PC-9 (cell line): ENCODE measurements at places on chromosomes 5 and 9. TPM values are rescaled to one million over a fixed set of nuclear protein-coding genes. Genes with fewer than 3 reads are reported as not detected.

The LRRC70 gene
- 0.98 and 1.1 TPM in 2 replicates for total RNA-seq

The FAM151B gene
- 1.4 and 1.7 TPM in 2 replicates for total RNA-seq

The RETREG1 gene
- 5.6 and 9.7 TPM in 2 replicates for total RNA-seq

The P4HA2 gene
- total RNA-seq: 21.7 and 24.0 TPM in 2 replicates

The MGAT1 gene
- total RNA-seq: 96.6 and 103 TPM in 2 replicates

The LCN2 gene
- 430 and 537 TPM in 2 replicates for total RNA-seq

The MAMDC2 gene
- 1.7 and 2.7 TPM in 2 replicates for total RNA-seq

The ALDH1A1 gene
- total RNA-seq: 2.3 and 3.7 TPM in 2 replicates

The SPATA31D4 gene
- total RNA-seq: not detected in 2 replicates

The SMIM33 gene
- total RNA-seq: not detected in 2 replicates

GRCh38 chr5:57416278-57416994 lies 66.2 kb downstream of the ACTBL2 start:
- no peak for DNase-seq

DNA sequence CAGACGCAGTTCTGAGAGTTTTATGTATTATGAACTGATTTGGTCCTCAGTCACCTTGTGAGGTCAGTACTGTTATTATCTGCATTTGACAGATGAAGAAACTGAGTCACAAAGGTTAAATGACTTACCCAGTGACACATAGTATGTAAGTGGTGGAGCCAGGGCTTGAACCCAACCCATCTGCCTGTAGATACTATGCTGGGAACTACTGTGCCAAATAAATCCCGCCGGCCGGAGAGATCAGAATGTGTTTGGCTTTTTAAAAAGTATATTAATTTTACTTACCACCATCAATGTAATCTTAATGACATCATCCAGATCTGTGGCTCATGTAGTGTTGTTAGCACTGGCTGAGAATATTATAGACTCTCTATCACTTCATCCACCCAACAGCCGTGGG lies 80.8 kb downstream of the ZNF618 start:
- DNase-seq: no peak

DNA sequence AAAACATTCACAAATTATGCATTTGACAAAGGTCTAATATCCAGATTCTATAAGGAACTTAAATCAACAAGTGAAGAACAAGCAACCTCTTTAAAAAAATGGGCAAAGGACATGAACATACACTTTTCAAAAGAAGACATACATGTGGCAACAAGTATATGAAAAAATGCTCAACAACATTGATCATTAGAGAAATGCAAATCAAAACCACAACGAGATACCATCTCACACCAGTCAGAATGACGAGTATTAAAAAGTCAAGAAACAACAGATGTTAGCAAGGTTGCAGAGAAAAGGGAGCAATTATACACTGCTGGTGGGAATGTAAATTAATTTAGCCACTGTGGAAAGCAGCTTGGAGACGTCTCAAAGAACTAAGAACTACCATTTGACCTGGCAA lies 38.9 kb upstream of the TNFSF15 start:
- DNase-seq: no peak

GRCh38 chr5:60703944-60704343 lies 4.0 kb upstream of the DEPDC1B start:
- DNase-seq: no peak

- no peak for DNase-seq
Measured at GRCh38 chr5:149280802-149281201, 9.1 kb downstream of the AFAP1L1 start.

DNA sequence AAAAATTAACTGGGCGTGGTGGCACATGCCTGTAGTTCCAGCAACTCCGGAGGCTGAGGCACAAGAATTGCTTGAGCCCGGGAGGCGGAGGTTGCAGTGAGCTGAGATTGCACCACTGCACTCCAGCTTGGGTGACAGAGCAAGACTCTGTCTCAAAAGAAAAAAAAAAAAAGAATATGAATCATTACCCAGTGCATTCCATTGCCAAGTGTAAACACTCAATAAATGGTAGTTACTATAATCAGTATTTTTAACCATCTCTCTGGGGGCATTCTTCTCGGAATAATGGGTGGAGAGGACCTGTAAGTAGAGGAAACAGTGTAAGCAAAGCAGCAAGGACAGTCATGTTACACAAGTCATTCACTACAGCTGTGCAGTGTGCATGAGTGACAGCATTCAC lies 13.8 kb upstream of the RANBP17 start:
- DNase-seq: peak; percentile 50

DNA sequence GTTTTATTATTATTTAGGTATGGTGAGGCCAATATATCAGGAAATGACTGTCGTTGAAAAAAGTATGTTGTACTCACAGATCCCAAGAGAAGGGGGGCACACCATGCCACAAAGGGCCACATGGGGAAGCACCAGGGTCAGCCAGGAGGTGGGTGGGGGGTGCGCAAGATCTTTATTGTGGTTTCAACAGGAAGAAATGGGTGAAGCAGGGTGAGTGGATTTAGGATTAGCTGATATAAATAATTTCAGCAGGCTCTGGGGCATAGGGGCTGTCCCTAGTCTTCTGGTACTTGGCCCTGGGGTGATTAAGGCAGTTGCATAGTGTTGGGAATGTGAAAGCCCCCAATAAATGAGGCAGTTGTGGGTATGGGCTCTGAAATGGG lies 8.6 kb downstream of the PDCD1LG2 start:
- DNase-seq: no peak

- peak; percentile 90 for DNase-seq
Measured at GRCh38 chr5:172420235-172420939, 33.9 kb downstream of the SH3PXD2B start.

GRCh38 chr9:14238079-14238478 lies 75.9 kb downstream of the NFIB start:
- DNase-seq: peak; percentile 89

- no peak for DNase-seq
Measured at GRCh38 chr9:10274988-10275387, 337.8 kb downstream of the PTPRD start.

- peak; percentile 32 for DNase-seq
Measured at GRCh38 chr9:71647094-71647591, 121.2 kb downstream of the CEMIP2 start.

DNA sequence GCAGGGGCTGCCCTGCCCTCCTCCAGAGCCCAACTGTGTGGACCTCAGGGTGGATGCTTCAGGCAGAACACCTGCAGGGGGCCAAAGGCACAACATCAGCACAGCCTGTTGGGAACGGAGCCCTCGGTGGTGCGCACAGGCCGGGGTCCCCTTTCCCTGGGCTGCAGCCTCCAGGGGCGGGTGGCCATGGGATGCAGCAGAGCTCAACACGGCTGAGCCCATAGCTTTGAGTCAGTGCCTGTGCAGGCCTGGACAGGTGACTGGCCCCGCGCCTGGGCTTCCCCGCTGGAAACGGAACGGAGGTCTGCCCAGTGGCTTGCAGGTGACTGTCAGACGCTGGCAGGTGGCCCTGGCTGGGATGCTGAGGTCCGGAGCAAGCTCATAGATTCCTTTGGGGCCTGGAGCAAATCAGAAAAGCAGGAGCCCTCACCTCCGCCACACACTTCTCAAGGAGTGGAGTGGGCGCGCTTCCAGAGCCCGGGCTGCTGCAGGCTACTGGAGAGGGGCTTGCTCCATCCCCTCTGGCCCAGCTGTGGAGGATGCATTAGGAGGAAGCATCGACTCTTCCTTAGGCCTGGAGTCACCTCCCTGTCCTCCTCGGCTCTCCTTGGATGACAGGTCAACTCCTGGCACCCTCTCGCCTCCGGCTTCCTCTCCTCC lies 69.8 kb upstream of the RNU6ATAC start:
- DNase-seq: no peak

- peak; percentile 56 for DNase-seq
Measured at GRCh38 chr5:174503461-174504265, 220.7 kb upstream of the MSX2 start.

GRCh38 chr5:165627548-165628170 lies 2122.2 kb downstream of the MAT2B start:
- DNase-seq: no peak

DNA sequence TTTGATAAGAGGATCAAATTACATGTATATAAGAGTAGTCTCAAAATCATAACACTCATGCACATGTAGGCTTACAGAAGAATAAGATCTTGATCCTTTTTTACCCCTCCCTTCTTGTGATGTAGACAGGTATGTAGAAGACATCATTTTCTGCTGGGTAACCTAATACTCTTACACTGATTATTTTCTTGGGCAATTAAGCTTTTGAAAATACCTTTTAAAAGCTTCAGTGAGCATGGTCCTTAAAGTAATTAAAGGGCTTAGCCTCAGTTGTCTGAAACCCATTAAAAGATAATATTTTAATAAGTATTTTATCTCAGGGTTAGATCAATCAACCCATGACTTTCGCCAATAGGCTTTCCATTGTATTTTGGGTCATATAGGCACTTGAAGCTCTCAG lies 50.6 kb downstream of the ALDH1A1 start:
- no peak for DNase-seq

- no peak for DNase-seq
Measured at GRCh38 chr9:111041902-111042301, 3.6 kb upstream of the LPAR1 start.

DNA sequence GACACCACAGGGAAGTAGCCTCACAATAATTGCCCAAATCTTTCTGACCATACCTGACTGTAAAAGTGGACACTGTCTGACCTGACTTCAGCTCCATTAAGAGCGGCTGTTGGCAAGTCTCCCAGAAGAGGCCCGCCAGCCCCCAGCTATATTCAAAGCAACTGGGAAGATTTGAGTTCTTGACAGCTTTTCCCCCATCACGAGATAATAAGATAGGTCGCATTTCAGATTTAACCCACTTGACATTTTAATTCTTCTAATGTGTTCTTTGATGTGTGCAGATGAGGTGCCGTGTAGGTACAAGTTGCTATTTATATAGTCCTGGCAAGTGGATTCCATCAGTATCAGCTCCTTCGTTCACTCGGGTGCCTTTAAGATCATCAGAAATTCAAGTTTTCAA lies 345.7 kb downstream of the DRD1 start:
- no peak for DNase-seq

DNA sequence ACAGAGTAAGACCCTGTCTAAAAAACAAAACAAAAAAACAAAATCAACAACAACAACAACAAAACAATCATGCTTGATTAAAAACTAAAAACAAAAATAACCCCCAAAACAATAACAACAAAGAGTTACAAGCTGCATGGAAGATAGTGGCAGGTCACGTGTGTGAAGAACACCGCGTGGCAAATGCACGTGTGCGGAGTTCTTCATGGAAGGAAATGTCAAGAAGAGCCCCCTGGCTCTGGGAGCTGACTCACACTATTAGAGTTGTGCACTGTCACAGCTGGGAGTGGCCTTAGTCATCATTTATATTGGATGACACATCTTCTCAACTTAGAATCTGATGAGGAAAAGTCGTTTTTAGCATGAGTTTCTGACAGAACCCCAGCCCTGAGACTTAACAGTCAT lies 110.5 kb downstream of the JMY start:
- DNase-seq: peak; percentile 11

DNA sequence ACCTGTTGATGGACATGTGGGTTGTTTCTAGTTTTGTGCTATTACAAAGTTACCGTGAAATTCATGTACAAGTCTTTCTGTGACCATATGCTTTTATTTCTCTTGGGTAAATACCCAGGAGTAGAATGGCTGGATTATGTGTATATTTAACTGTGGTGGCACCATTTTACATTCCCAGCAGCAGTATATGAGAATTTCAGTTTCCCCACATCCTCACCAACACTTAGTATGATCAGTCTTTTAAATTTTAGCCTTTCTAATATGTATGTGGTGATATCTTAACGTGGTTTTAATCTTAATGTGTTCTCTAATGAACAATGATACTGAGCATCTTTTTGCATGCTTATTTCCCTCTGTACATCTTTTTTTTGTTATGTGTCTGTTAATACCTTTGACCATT lies 36.6 kb downstream of the GALNT10 start:
- DNase-seq: no peak

DNA sequence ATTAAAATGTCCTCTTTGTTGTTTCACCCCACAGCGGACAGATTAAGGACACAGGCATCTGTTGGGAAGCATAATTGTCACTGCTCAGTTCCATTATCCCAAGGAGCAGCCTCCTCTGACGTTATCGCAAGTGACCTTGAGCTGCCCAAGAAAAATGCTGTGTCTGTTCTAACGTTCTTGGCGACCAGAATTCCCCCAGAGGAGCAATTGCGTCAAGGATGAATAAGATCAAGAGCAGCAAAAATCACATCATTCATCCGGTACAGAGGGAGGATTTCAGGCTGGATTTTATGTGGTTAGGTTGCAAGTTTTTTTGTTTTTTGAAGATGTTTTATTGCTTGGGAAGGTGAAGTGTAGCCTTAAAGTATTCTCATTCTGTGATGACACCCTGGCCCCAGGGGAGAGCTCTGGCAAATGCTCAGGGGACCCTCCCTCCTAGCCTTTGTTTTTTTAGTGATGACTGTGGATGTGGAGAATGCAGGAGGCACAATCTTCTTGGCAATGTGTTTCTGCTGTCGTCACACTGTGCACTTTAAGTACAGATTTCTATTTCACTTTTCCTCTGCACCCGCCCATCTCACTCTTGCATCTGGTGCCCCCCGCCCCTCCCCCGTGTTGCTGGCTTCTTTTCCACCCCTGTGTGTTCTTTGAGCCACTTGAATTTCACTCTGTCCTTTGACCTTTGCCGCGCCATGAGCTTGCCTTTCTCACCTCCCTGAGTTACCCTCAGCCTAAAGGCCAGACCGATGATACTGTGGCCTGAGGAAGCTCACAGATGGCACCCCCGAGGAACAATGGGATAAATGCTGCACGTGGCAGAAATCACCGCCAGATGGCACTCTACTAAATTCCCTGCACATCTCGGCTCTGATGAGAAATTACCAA lies 308.5 kb downstream of the RAB3C start:
- peak; percentile 69 for DNase-seq

GRCh38 chr5:26003966-26004365 lies 1034.4 kb downstream of the CDH9 start:
- DNase-seq: no peak

GRCh38 chr9:112900901-112901300 lies 10.2 kb upstream of the SLC46A2 start:
- DNase-seq: no peak

- DNase-seq: no peak
Measured at GRCh38 chr5:172834415-172835289, 601 bp downstream of the ERGIC1 start.

- peak; percentile 66 for DNase-seq
Measured at GRCh38 chr5:93164690-93165089, 416.3 kb downstream of the NR2F1-AS1 start.
